ENCODE measurements at places on chromosomes 16 and 17.

GRCh38 chr17:44108440-44109311 lies 14.8 kb downstream of the HDAC5 start:
- no peak for DNase-seq

DNA sequence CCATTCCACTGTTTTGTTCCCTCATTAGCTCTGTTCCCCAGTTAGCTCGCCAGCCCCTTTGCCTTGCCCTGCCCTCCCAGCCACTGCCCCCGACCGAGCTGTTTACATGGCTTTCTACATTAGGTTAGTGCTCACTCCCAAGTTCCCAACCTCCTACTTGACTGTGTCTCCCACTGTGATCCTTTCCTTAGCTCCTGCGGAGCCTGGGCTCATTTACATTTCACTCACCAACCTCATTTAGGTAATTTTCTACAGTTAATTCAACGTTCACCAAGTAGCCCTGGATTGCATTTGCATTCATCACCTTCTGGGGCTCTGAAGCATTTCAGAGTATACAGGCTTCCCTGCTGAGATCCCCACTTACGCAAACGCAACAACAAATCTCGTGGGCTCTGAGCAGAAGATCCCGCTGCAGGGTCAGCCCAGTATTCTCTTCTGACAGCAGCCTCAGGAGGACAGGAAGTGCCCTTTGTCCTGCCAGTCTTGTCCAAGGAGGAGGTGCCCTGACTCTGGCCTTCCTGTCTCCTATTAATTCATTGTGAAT lies 325.8 kb upstream of the CCL2 start:
- DNase-seq: no peak

DNA sequence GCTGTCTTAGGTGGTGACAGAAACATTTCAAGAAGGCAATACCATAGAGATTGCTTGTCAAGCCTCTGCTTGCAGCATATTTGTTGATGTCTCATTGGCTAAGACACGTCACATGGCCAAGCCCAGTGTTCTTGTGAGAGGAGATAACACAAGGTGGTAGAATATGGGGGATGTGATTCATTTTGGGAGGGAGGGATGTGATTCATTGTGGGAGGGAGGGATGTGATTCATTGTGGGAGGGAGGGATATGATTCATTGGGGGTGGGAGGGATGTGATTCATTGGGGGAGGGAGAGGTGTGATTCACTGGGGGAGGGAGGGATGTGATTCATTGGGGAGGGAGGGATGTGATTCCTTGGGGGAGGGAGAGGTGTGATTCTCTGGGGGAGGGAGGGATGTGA lies 470.5 kb upstream of the SALL1 start:
- DNase-seq: no peak

DNA sequence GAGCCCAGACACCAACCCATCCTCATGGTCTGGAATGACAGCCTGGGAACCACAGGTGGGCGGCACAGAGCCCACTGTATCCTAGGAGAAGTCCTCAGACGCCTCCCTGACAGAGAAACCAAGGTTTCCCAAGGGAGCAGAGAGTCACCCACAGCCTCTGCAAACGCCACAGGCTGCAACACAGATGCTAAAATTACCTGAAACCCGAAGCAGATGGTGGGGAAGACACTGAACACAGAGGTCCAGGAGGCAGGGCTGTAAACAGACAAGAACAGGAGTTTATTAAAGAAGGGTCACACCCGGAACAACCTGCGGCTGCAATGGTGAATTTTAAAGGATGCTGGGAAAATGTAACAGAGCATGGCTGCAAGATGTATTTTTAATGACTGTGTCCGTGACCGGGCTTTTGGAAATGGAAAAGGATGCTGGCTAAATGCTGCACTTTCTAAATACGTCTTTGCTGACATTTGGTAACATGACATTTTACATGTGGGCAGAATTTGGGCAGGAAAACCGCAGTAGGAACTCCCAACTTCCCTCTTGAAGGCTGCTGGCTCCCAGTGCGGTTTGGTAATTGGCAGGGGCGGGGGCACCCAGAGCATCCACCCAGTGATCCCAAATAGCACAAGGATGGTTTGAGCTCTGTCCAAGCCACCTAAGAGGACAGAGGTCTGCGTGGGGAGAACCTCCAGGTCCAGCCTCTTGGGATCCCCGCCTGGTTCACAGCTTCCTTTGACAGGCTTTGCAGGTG lies 13.1 kb downstream of the SLC38A8 start:
- no peak for DNase-seq

DNA sequence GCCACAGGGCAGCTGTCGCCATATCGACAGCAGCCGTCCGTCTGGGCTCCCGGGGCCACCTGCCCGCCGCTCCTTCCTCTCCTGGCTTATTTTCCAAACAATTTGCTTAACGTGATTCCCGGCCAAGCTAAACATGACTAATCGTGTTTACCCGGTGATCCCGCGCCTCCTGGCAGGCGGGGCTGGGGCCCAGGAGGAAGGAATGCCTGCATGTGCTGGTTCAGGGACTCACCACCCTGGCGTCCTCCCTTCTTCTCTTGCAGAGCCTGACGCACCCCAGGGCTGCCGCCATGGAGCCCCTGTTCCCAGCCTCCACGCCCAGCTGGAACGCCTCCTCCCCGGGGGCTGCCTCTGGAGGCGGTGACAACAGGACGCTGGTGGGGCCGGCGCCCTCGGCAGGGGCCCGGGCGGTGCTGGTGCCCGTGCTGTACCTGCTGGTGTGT lies 6.1 kb downstream of the SSTR5 start:
- DNase-seq: no peak

DNA sequence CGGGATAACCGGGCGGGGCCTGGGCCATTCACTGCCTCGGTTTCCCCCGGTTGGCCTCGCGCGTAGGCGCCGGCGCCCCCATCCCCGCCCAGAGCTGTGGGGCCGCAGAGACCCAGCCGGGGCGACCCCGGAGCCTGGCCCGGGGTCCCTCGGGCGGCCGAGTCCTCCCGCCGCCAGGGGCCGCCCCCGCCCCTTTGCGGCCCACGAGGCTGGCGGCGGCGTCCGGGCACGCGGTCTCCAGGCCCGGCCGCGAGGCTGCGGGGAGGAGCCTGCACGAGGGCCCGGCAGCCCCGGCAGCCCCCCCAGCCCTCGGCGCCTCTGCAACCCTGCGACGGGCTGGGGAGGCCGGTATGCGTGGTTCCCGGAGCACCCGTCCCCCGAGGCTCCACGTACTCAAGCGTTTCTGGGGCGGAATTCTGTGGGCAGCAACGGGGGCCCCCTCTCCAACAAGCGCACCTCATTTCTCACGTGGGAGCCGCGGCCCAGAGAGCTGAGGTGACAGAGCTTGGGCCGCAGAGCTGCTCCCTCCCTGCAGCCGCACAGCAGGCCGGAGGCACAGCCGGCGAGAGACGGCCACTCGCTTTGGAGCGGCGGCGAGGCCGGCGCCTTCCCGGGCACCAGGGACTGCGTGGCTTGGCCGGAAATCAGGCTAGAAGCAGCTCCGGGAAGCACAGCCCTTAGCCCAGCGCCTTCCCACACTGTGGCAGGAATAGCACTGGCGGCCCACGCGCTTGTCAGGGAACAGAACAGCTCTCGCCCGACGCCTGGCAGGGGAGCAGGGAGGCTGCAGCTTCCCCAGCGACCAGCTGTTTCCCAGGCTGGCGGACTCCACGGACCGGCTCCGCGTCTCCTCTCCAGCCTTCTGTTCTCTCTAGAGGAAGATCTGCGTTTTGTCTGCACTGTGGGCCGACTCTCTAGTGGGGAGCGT lies 867 bp upstream of the LIMD2 start:
- no peak for DNase-seq

GRCh38 chr17:79034931-79035485 lies 11.0 kb downstream of the C1QTNF1 start:
- no peak for DNase-seq

DNA sequence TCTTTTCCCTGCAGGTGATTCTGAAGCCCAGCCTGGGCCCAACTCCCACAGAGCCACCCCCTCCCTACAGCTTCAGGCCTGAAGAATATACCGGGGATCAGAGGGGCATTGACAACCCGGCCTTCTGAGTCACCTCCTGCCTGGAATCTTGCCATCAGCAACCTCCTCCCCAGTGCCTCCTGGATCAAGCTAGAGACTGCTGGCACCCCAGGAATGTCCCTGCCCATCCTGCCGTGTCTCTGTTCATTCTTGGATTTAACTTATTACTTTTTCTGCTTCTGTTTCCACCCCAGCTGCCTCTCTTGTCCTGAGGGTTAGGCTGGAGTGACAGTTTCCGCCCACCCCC lies 4.9 kb downstream of the TMEM92 start:
- no peak for DNase-seq

DNA sequence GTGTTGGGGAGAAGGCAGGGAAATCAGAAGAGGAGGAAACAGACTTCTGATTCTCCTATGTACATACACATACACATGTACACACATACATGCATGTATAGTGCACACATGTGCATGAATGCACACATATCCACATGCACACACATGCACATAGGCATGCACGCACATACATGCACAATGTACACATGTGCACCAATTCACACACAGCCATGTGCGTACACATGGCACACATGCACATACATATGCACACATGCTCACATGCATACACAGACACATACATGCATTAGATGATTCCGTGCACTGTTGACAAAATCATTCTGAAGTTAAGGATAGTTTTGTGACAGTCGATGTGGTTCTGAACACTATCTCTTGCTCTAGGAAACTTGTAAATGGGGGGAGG lies 214.0 kb upstream of the CDH13 start:
- DNase-seq: no peak

GRCh38 chr17:11332706-11333105 lies 91.7 kb downstream of the SHISA6 start:
- DNase-seq: no peak

GRCh38 chr17:76141212-76142038 lies at the start of gene FOXJ1:
FOXJ1 (minus strand) TSS chr17:76141245; CDS start chr17:76140395, 850 bp downstream.
- DNase-seq: peak; percentile 55

DNA sequence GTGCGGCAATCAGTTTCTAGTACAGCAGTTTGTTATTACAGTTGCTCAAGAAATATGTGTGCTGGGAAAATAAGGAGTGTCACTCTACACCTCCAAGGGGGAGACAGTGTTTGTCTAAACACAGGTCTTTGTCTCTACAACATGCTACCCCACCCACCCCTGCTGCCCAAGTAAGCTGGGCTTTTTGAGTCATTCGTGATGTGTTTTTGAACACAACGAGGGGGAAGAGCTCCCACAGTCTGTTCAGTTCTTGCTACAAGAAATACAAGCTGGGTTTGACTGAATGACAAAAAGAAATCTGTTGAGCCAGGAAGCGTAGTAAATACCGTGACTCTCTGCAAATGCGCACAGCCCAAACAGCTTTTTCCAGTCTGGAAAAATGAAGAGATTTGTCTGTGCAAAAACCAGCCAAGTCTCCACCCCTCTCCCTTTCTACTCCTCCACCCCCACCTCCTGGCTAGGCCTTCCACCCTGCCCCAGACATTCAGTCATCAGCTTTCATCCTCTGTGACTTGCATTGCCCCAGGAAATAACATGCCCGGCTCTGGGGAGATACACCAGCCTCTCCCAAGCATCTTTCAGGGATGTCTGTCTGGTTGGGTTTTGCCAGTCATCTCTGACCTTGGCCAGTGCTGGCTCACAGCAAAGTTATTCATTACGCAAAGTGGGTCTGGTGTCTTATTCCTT lies 25.7 kb downstream of the CHD9 start:
- no peak for DNase-seq

GRCh38 chr16:88957887-88958577 lies 19.0 kb downstream of the CBFA2T3 start:
- no peak for DNase-seq

GRCh38 chr17:53543472-53543871 lies 279.3 kb upstream of the KIF2B start:
- DNase-seq: no peak

- DNase-seq: no peak
Measured at GRCh38 chr16:68074850-68075555, 10.2 kb upstream of the NFATC3 start.

GRCh38 chr16:85733155-85733838 lies 17.6 kb downstream of the C16orf74 start:
- DNase-seq: no peak

DNA sequence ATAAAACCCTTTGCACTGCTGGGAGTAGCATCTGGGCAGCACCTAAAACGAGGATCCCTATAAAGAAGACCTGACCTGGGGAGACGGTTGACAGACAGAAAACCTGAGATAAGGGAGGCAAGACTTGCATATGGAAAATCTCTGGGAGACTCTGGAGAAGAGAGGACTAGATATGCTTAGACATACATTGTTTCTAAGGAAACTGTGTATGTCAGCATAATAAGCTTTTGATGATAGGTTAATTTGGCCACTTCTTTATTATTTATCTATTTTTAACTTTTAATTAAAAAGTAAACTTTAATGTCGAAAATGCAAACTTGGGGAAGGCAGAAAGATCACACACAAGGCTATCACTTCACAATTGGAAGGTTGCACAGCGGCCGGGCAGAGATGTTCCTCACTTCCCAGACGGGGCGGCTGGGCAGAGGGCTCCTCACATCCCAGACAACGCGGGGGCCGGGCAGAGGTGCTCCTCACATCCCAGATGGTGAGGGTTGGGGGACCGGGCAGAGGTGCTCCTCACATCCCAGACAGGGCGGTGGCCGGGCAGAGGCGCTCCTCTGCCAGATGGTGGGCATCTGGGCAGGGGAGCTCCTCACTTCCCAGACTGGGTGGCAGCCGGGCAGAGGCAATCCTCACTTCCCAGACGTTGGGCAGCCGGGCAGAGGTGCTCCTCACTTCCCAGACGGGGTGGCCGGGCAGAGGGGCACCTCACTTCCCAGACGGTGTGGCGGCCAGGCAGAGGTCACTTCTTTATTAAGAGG lies 64.3 kb upstream of the HS3ST3A1 start:
- no peak for DNase-seq

- DNase-seq: no peak
Measured at GRCh38 chr17:28901866-28902818, 737 bp downstream of the DHRS13 start.

DNA sequence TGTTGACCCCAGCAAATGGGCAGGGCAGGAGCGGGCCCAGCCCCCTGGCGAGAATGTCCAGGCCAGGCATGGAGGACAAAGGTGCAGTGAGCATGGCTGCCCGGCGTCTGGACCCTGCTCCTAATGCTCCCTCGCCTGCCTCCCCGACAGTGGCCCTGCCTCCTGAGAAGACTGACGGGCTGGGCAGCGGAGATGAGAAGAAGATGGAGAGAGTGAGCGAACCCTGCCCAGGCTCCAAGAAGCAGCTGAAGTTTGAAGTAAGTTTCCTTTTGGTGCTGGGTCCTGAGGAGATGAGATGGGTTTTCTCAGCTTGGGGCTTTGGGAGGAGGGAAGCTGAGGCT lies 59.7 kb downstream of the SNX20 start:
- DNase-seq: no peak

DNA sequence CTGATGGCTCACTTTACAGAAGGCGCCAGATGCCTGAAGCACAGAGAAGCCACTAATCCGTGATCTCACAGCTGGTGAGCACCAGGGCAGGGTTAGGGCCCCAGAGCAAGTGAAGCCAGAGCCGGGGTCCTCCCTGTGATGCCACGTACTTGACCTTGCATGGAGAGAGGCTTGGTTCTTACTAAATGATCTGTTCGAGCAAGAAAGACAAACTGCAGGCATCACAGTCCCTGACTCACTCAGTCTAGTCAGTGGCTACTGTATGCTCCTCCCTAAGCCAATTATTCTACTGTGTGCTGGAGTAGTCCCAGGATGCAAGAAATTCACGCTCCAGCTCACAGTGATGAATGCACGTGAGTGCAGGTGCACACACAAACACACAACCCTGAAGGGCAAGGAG lies 55.4 kb downstream of the SDK2 start:
- DNase-seq: no peak

GRCh38 chr17:62882284-62882683 lies 74.2 kb upstream of the MARCHF10 start:
- no peak for DNase-seq

GRCh38 chr17:56835264-56835585 lies 1.3 kb downstream of the DGKE start:
- DNase-seq: no peak
